Hepatocyte (in vitro differentiated cells): ENCODE measurements at places on chromosomes 1 and 21.

- H3K27me3 ChIP-seq = no peaks in the 10 kb centered on the region
- H3K4me3 ChIP-seq = no peak overlapping the region
Observed at GRCh38 chr1:190277107-190277506, 200.6 kb downstream of the BRINP3 start.

DNA sequence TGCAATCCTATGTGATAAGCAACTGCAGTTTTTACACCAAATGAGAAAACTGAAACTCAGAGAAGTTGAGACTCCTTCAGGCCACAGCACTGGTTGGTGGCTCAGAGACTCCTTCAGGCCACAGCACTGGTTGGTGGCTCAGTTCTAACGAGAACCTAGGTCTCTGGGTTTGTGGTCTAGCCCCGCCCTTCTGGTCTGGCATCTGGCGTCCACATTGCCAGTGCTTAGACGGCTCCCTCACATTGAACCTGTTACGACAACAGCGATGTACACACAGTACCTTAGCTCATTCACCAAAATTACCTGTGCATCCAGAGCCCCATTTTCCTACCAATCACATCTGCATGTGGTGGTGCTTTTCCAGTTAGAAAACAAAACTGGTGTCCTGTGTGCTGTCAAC lies 66.1 kb downstream of the NID1 start:
- no peak for DNase-seq
- peaks cover 4% of the 10 kb centered on the region for H3K4me1 ChIP-seq
- no peak overlapping the region for H3K4me3 ChIP-seq
- H3K36me3 ChIP-seq = no peaks in the 10 kb centered on the region
- H3K27ac ChIP-seq = no peak overlapping the region
- no peaks in the 10 kb centered on the region for H3K27me3 ChIP-seq

GRCh38 chr1:212496682-212497081 lies 64.0 kb downstream of the NENF start:
- H3K27ac ChIP-seq = no peak overlapping the region
- H3K27me3 ChIP-seq = no peaks in the 10 kb centered on the region
- H3K36me3 ChIP-seq = no peaks in the 10 kb centered on the region
- no peak overlapping the region for H3K4me3 ChIP-seq
- peaks cover 5% of the 10 kb centered on the region for H3K4me1 ChIP-seq
- DNase-seq = no peak

DNA sequence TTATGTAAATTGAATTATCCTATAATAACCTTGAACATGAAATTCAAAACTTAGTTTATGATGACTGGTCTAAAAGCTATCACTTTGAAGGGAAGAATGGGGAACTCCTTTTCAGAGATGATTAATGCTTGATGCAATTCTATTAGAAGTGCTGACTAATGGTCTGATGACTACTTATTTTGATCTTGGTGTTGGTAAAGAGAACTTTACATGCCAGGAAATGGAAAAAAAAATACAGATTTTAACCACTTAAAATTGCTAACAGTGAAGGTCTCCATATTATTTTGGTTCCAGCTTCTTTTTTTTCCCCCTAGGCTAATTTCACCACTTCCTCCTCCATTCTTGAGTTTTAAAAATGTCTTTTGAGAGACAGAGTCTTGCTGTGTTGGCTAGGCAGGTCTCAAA lies 22.9 kb downstream of the S1PR1 start:
- H3K27me3 ChIP-seq = no peaks in the 10 kb centered on the region
- H3K27ac ChIP-seq = no peak overlapping the region
- H3K4me1 ChIP-seq = peaks cover 10% of the 10 kb centered on the region
- no peak for DNase-seq
- no peaks in the 10 kb centered on the region for H3K36me3 ChIP-seq
- H3K4me3 ChIP-seq = no peak overlapping the region

DNA sequence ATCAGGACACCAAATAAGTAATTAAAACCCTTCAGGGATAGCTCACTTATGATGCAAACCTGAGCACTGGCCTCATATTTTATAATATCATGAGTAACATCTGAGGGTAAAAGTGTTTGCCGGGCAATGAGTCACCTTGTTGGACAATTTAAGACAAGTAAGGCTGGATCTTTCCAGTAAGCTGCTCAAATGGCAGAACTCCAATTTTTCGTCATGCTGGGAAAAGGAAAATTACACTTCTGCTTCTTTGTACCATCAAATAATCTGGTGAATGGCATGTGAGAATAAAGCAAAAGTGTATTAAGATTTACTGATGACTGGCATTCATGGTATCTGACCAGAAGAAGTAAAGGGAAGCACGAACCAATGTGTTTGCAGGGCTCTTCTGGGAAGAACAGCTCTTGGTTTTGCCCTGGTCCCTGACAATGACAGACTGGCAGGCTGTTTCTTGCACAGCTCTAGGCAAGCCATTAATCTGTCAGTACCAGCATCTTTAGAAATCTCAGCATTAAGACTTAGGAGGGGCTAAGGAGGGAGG lies 392.2 kb downstream of the VAV3 start:
- no peak overlapping the region for H3K4me3 ChIP-seq
- H3K4me1 ChIP-seq = no peaks in the 10 kb centered on the region
- no peak overlapping the region for H3K27ac ChIP-seq
- peak; percentile 29 for DNase-seq
- H3K36me3 ChIP-seq = no peaks in the 10 kb centered on the region
- H3K27me3 ChIP-seq = no peaks in the 10 kb centered on the region

DNA sequence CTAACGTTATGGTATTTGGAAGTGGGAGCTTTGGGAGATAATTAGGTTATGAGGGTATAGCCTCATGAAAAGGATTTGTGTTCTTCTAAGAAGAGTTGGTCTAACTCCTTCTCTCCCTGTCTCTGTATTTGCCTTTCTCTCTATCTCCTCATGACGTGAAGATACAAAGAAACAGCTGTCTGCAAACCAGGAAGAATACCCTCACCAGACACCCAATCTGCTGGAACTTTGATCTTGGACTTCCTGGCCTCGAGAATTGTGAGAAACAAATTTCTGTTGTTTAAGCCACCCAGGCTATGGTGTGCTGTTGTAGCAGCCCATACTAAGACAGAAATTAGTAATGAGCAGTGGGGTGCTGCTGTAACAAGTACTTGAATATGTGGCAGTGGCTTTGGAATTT lies 16.1 kb downstream of the C1orf141 start:
- H3K4me3 ChIP-seq = no peak overlapping the region
- DNase-seq = no peak
- no peaks in the 10 kb centered on the region for H3K4me1 ChIP-seq
- H3K27ac ChIP-seq = no peak overlapping the region
- no peaks in the 10 kb centered on the region for H3K27me3 ChIP-seq
- no peaks in the 10 kb centered on the region for H3K36me3 ChIP-seq

- DNase-seq = no peak
- no peaks in the 10 kb centered on the region for H3K36me3 ChIP-seq
- peak overlapping the region; percentile 4 for H3K27ac ChIP-seq
- H3K4me3 ChIP-seq = no peak overlapping the region
Observed at GRCh38 chr1:212477680-212478466, 45.2 kb downstream of the NENF start.

DNA sequence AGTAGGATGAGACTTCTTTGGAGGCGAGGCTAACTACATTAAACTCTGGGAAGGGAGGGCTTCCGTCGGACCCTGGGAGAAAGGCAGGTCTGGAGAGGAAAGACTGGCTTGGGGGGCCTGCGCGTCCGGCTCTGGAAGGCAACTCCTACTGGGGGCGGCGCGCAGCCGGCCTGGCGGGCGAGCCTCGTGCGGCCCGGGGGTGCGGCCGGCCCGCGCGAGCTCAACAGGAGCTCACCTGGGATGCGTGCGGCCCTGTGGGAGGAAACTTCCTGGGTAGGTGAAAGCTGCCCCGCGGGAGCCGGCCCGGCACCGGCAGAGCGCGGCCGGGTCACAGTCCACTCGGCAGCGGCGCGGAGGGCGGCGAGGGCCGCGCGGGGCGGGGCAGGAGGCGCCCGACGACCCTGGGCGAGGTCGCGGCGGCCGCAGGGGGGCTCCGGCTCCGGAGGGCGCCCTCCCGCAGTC lies 449 bp downstream of the EPS15 start:
- peak; percentile 89 for DNase-seq
- peak overlapping the region; percentile 98 for H3K27ac ChIP-seq
- peak overlapping the region; percentile 66 for H3K4me3 ChIP-seq
- H3K36me3 ChIP-seq = no peaks in the 10 kb centered on the region
- H3K27me3 ChIP-seq = no peaks in the 10 kb centered on the region

GRCh38 chr1:64834734-64835133 lies 89.9 kb downstream of the RAVER2 start:
- H3K4me1 ChIP-seq = no peaks in the 10 kb centered on the region
- H3K36me3 ChIP-seq = no peaks in the 10 kb centered on the region
- H3K4me3 ChIP-seq = no peak overlapping the region
- DNase-seq = no peak
- no peaks in the 10 kb centered on the region for H3K27me3 ChIP-seq

DNA sequence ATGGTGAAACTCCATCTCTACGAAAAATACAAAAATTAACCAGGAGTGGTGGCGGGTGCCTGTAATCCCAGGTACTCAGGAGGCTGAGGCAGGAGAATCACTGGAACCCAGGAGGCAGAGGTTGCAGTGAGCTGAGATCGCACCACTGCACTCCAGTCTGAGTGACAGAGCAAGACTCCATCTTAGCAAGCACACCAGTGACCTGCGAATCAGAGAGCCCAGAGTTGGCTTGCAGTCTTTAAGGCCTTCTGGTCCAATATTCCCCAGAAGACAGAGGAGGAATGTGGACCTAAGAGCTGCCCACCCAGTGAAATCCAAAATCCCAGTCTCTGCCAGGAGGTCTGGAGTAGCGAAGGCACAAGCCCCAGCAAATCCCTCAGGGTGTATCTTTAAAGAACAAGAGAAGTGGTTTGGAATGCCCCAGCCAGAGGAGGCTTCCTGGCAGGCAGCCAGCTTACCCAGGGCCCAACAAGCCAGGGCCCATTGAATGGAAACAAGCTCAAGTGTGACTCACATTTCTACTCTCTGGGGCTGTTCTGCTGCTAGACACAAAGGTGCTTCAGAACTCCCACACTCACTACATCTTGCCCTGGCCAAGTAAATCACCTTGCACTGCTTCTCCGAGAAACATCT lies 23.9 kb downstream of the GPR161 start:
- no peaks in the 10 kb centered on the region for H3K4me1 ChIP-seq
- peak overlapping the region; percentile 52 for H3K27ac ChIP-seq
- no peaks in the 10 kb centered on the region for H3K36me3 ChIP-seq
- no peaks in the 10 kb centered on the region for H3K27me3 ChIP-seq

- H3K4me3 ChIP-seq = no peak overlapping the region
- no peaks in the 10 kb centered on the region for H3K36me3 ChIP-seq
- H3K27ac ChIP-seq = no peak overlapping the region
- no peaks in the 10 kb centered on the region for H3K27me3 ChIP-seq
- no peaks in the 10 kb centered on the region for H3K4me1 ChIP-seq
- no peak for DNase-seq
Observed at GRCh38 chr1:243680860-243681259, 169.2 kb downstream of the AKT3 start.

- H3K4me3 ChIP-seq = no peak overlapping the region
- H3K4me1 ChIP-seq = no peaks in the 10 kb centered on the region
- H3K27ac ChIP-seq = no peak overlapping the region
- no peaks in the 10 kb centered on the region for H3K36me3 ChIP-seq
Observed at GRCh38 chr1:169495916-169496315, 10.2 kb upstream of the SLC19A2 start.
